ENCODE measurements at places on chromosomes 13 and 19. TPM values are rescaled to one million over a fixed set of nuclear protein-coding genes. Genes with fewer than 3 reads are reported as not detected.
A peak's percentile ranks its signal among the peaks of the same experiment; 100 is the strongest.

DNA sequence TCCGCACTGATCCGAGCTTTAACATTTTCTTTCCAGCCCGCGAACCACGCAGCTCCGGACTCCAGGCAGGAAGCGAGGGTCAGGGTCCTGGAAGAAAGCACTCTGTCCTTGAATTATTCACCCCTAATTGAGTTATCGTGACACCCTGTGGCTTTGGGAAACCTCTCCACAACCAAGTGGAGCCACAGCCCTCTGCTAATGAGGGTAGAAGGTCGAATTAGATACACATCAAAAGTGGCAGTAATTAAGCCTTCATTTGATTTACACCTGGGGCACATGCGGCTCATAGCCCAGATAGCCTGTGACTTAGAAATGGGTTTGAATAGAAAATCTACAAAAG, 15.9 kb upstream of the RNF17 start:
- peak; percentile 62 for DNase-seq

DNA sequence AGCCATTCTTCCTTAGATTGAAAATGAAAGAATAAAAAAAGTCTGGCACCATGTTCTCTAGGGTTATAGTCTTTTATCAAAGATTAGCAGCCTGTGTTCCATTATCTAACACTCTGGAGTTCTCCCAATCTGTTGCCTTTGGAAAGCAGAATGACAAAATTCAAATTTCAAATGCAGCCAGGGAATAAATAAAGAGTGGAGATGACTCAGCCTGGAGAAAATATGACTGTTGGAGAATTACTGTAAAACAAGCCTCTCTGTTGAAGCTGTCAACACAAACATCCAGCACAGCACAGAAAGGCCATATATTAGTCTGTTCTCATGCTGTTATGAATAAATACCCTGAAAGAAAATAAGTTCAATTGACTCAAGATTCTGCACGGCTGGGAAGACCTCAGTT, 650.5 kb upstream of the SLC10A2 start:
- no peak for DNase-seq

The IZUMO4 gene
- 2.2 TPM for total RNA-seq

The ZNF418 gene
- total RNA-seq = 13.4 TPM

The ZNF548 gene
- total RNA-seq = 7.4 TPM
